ENCODE measurements at places on chromosomes 16 and 17.

GRCh38 chr17:410543-411401 is 58.2 kb upstream of the RPH3AL start:
- DNase-seq: peak; percentile 21

DNA sequence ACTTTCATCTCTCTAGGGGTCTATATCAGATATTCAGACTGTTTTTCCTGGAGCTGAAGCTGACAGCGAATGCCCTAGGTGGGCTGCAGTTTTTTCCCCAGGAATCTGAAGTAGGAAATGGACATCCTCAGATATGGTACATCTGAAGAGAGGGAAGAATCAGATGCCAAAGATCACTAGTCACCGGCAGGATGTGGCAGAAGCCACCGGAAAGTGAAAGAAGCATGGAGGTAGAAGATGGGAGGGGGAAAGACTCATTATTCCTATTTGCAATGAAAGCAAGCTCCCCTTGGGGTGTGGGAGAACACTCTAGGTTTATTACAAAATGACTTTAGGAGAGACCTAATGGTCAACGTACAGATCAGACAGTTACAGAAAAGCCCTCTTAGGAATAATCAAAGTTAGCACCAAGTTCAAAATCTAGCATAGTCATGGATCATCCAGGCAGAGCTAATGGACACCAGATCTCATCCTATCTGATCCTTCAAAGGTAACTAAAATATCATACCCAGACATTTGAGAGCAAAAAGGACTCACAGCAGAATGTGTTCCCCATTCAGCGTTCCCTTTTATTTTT is 110.7 kb downstream of the HS3ST3A1 start:
- DNase-seq: no peak

DNA sequence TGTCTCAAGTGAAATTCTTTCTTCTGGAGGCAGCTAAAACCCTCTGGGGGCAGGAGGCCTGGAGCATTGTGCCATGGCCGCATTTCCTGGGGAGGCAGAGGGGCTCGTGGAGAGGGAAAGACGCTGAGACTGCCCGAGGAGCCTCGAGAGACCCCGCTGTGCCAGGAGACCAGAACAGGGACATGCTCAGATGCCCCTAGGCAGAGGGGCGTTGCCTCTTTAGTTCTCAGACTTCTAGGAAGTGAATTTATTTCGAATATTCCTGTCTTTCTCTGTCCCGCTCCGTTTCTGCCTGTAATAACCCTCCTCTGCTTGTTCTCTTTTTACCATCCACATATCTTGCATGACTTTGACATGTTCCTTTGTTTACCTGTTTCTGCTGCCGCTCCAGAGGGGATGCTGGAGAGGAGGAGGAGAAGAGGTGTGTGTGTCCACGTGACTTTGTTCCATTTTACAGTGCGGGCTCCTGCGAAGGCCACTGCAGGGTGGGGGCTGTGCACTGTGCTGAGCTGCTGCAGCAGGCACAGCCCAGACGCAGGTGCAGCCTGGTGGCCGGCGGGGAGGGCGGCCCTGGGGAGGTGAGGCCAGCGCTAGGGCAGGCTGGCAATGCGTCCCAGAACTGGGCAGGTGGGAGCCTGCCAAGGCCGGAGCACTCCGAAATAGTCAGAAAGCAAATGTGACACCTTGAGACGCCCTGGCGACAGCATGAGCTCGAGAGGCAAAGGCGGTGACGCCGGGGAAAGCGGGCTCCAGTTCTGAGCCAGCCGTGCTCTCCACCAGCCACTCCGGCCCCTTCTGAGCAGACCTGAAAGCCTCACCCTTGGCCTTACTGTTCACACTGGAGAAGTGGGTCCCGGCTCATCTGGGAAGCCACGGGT is 29.9 kb downstream of the CIBAR2 start:
- no peak for DNase-seq

- no peak for DNase-seq
Observed at GRCh38 chr17:51261024-51261963, 948 bp downstream of the UTP18 start.

GRCh38 chr16:3961449-3961849 is 80.9 kb upstream of the CREBBP start:
- DNase-seq: no peak

GRCh38 chr16:64287655-64288528 is 834.0 kb downstream of the CDH11 start:
- DNase-seq: no peak

All from NCI-H1436 (cell line).